ENCODE measurements at places on chromosomes 2 and 18.

DNA sequence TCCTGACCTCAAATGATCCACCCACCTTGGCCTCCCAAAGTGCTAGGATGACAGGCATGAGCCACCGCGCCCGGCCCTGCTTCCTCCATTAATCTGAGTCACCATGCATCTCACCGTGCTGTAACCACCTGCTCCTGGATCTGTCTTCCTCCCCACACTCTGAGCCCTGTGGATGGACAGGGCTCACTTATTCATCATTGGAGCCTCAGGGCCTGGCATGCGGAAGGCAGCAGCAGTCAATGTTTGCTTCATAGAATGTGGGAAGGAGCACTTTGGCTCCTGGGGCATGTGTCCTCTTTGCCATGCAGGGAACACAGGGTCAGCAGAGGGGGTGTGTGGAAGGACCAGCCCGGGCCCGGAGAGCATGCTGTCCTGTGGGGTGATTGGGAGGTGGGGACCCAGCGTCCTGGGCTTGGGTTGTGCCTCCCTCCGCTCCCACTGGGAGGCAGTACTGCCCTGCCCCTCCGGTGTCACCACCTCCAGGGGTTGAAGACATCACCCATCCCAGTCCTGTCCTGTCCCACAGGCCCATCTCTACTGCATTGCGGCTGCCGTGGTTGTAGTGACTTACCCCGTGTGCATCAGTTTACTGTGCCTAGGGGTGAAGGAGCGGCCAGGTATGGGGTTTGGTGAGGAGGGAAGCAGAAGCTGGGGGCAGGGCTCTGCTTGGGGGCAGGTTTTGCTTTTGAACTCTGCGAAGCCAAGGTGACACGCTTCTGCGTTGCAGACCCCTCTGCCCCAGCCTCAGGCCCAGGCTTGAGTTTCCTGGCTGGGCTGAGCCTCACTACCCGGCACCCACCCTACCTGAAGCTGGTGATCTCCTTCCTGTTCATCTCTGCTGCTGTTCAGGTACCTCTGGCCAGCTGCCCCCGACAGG is 11.5 kb downstream of the MFSD2B start:
- DNase-seq: no peak

DNA sequence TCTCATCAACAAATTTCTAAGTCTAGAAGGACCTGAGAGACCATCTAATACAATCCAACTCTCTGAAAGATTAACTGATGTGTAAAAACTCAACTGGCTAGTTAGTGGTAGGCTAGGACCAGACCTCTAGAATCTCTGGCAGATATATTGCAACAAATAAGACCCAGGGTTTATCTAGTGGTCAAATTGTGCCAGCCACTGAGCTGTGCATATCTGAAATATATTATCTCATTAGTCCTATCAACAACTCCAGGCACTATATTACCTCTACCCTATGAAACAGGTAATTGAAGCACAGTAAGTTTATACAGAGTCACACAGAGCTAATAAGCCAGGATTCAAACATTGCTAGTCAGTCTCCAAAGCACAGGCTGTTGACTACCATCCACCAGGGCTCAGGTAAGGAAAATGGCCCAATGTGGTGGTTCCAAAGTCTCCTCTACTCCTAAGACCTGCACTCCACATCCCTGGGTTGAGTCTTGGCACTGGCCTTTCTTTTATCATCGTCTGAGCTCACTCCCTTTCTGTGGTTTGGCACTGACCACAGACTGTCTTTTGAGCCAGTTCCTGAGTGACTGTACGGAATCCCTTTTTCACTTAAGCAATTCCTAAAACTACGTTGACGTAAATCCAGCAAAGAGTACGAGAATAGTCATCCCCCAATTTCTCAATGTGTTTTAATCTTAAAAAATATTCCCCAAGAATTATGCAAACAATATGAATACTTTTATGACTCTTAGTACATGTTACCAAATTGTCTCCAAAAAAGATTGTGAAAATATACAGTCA is 11.9 kb upstream of the PID1 start:
- no peak for DNase-seq

- no peak for DNase-seq
These were observed 10.4 kb upstream of the METTL21A start for GRCh38 chr2:207635468-207636200.

DNA sequence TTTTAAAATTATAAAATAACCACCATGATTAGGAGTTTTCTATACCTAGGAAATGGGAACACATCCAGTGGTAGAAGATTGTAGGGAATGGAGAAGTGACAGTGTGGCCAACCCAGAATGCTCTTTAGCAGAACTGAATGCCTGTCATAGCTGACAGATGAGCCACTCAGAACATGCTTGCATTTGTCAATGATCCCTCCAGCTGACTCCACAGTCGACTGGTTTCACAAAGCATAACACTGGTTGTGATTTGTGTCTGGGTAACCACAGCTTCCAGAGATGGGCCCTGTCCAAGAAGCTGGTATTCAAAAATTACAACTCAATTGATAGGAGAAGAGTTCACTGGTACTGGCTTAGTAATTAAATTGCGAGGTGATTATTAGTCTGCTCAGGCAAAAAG is 9.0 kb upstream of the CTIF start:
- no peak for DNase-seq

DNA sequence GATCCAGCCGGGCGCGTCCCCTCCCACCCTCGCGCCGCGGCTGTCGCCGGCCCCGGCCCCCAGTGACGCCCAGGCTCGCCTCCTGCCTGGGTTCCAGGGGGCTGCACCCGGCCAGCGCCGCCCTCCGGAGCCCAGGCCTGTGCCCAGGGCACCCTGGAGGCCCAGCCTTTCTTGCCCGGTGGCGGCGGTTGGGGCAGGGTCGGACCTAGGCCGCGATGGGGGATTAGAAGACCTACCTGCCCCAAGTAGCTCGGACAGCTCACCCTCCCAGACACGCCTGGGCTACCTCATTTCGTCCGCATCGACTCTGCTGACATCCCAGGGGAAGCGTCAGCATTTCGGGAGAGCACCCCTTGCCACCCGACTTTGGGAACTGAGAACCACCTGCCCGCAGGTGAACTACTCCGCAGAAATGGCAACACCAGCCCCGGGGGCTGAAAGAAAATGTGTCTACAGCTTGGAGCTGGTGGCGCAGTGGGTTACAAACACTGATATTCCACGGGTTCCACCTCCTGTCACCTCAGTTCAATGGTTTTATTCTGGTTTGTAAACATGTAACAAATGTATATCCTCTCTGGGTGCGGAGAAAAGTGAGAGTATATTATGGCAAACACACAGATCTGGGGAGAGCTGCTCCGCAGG is 834 bp upstream of the ARL4C start:
- no peak for DNase-seq

DNA sequence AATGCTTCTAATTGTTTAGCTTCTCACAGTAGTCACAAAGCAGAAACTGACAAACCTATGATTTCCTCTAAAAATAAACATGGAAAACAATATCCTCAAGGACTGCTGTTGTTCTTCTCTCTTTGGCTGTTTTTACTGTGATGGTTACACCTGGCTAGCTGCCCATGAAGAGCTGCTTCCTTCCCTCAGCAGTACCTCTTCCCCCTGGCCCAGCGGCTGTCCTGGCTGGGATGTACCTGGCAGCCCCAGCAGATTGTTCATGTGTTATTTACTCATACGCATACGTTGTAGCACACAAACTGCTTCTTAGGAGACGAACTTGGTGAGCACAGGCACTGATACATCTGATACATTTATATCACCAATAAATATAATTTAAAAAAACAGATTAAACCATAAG is 27.4 kb downstream of the NEMP2 start:
- DNase-seq: no peak

- DNase-seq: no peak
These were observed 76.0 kb upstream of the ST8SIA5 start for GRCh38 chr18:46832849-46833248.

- DNase-seq: no peak
These were observed 85.5 kb downstream of the ACAA2 start for GRCh38 chr18:49727816-49728215.

- no peak for DNase-seq
These were observed 40.2 kb downstream of the SEMA4F start for GRCh38 chr2:74694281-74694680.

DNA sequence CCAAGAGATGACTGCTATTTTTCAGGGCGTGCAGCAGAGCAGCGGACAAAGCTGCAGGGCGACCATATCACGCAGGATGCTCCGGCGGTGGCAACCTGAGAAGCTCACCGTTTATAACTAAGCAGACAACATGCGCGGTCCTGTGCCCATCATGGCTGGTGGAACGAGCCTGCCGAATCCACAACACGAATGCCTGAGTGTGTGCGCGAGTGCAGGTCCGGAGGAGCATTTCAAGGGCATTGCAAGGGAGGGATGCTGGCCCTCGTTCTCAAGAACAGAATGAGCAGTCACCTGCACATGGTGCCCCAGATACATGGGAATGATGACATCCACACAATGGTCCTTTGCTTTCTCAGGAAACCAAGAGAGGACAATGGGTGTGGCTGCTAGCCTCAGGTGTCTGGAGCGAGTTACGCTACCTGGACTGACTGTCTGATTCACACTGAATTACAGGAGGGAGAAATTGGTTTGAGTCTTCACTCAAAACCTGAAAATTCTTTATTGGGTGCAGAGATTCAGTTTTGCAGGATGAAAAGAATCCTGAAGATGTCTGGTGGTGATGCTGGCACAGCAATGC is 39.8 kb downstream of the TBC1D8 start:
- no peak for DNase-seq

- no peak for DNase-seq
These were observed 456 bp downstream of the DOK1 start for GRCh38 chr2:74554820-74555531.

GRCh38 chr18:8253944-8254343 is 355.3 kb upstream of the RAB12 start:
- no peak for DNase-seq

GRCh38 chr2:70519453-70519852 is 34.2 kb downstream of the TGFA start:
- no peak for DNase-seq

GRCh38 chr2:4561196-4561595 is 857.8 kb downstream of the DCDC2C start:
- no peak for DNase-seq

- DNase-seq: no peak
These were observed 2.2 kb downstream of the MOCOS start for GRCh38 chr18:36189486-36189885.

- DNase-seq: no peak
These were observed 161.7 kb upstream of the LMAN1 start for GRCh38 chr18:59520562-59521355.

DNA sequence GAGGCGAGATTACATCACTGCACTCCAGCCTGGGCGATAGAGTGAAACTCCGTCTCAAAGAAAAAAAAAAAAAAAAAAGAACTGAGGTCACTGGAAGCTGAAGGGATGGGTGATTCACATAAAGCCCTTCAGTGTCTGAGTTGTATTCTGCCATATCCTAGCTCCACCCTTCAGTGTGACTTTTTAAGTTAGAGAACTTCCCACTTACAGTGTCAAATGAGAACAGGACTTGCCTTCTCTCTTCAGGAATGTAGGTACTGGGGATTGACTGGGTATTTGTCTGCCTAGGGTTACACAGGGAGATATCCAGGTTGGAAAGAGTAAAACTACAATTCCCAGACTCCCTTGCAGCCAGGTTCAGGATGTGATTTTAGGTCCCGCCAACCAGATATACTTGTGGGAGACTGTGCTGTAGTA is 37.9 kb downstream of the EHD3 start:
- no peak for DNase-seq

DNA sequence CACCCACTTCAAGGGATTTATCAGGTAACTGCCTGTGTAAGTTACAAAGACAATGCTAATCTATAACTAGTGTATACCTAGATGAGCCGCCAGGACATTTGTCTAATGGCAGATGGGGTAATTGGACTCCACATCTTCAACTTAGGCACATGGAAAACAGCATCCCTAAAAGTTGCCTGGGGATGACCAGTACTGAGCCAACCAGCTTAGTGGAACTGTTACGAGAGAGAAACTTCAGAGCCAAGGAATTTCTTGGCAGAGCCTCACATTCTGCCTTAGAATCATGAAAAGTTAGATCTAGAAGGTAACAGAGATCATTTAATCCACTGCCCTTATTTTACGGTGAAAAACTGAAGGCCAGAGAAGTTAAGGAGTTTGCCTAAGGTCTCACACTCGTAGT is 15.5 kb upstream of the CLASP1 start:
- DNase-seq: no peak

- no peak for DNase-seq
These were observed 20.0 kb upstream of the LANCL1 start for GRCh38 chr2:210496512-210496911.

GRCh38 chr2:197949224-197949623 is 144.8 kb downstream of the PLCL1 start:
- DNase-seq: no peak

- DNase-seq: no peak
These were observed 117.6 kb upstream of the RASGRP3 start for GRCh38 chr2:33358878-33359277.
